Dermis microvascular lymphatic vessel endothelial cell (primary cell): ENCODE measurements at places on chromosomes 4 and X. TPM values are rescaled to one million over a fixed set of nuclear protein-coding genes. Genes with fewer than 3 reads are reported as not detected.

- peak; percentile 0 for DNase-seq
Observed at GRCh38 chr4:72031868-72032608, at the start of gene NPFFR2. Gene NPFFR2 (plus strand): TSS chr4:72032000. CDS start chr4:72128592, 96,592 bp downstream.

UGT2B17 gene
- total RNA-seq: not detected in 2 replicates

GRCh38 chr4:53707491-53707890 lies 116.2 kb upstream of the LNX1 start:
- DNase-seq: no peak

ZNF711 gene
- total RNA-seq: 3.5 and 6.8 TPM in 2 replicates

PGAM4 gene
- total RNA-seq: 0.13 TPM in 1 of 2 replicates, not detected in the other

- DNase-seq: no peak
Observed at GRCh38 chrX:155094468-155095061, 23.3 kb downstream of the BRCC3 start.

GRCh38 chr4:129323658-129324057 lies 227.7 kb downstream of the C4orf33 start:
- DNase-seq: no peak

- DNase-seq: no peak
Observed at GRCh38 chr4:10761903-10762302, 77.3 kb upstream of the CLNK start.

- DNase-seq: no peak
Observed at GRCh38 chr4:101309925-101310324, 37.4 kb downstream of the PPP3CA start.

DNA sequence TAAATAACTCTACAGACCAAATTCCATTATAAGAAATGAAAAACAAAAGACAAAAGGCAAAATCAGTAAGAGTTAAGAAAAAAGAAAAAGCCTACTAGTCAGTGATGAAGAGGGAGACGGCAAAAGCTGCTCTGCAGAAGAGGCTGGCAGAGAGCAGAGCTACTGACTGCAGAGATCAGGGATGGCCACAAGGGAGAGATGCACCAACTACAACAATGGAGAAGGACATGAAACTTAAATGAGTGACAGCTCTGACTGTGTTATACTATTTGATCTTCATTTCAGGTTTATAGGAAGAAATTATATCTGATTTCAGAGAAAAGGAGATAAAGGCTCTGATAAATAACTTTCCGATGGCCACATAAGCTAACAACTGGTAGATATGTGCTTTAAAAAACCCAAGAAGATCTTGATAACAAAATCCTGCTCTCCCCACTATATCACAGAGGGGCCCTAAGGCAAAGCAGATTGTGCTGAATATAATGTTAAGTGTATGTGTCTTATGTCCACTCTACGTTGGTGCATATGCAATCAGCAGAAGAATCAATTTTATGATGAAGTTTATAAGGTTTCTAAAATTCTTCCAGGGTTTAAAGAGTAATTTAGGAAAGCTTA lies 58.4 kb upstream of the COX18 start:
- DNase-seq: peak; percentile 53

DNA sequence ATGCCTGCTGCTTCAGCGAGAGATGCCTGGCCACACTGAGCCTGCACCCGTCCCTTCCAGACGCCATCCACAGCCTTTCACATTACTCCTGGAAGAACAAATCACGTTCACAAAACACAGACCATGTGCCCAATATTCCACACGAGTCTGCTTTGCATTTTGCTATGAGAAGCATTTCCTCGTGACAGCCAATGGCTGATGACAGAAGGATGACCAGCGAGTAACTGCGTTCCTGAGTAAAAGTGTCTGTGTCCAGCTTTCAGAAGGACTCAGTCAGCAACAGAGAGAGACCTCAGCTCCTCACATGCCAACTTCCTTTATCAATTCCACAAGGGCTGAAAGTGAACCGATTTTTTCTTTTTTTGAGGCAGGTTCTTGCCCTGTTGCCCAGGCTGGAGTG lies 19.5 kb downstream of the NAT8L start:
- DNase-seq: no peak
